ENCODE measurements at places on chromosomes 7 and 10.

DNA sequence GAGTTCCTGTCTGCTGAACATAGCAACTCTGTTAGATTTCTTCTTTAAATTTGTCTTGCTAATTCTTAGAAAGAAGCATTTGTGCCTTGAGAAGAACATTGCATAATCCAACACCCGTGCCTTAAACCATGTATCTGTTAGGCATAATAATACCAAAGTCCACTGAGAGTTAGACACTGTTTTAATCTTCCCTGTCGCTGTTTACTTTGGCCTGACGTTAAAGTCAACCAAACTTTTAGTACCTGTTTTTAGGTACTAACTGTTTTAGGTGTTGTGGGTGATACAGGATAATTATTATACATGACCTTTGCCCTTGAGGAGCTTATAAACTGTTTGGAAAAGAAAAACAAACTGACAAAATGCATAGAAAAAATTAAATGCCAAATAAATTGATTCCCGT lies 43.6 kb downstream of the KLHDC10 start:
- no peak for DNase-seq

DNA sequence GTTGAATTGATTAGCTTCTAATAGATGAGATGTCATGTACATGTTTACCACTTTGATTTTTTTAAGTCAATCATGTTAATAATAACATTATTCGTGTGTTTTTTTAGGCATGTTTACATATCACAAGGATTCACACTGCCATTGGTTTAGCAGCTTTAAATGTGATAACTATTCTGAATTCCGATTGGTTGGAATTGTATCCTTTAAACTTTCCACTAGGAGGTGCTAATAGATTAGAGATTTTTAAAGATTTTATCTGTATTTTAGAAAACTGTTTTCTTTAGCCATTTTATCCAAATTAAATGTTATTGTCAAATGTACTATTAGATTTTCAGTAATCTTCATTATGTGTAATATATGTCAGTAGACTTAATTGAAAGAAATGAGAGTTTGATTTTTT lies 83.2 kb downstream of the HECTD2 start:
- DNase-seq: no peak

- DNase-seq: no peak
Observed at GRCh38 chr7:151261529-151261928, 13.0 kb upstream of the SMARCD3 start.

DNA sequence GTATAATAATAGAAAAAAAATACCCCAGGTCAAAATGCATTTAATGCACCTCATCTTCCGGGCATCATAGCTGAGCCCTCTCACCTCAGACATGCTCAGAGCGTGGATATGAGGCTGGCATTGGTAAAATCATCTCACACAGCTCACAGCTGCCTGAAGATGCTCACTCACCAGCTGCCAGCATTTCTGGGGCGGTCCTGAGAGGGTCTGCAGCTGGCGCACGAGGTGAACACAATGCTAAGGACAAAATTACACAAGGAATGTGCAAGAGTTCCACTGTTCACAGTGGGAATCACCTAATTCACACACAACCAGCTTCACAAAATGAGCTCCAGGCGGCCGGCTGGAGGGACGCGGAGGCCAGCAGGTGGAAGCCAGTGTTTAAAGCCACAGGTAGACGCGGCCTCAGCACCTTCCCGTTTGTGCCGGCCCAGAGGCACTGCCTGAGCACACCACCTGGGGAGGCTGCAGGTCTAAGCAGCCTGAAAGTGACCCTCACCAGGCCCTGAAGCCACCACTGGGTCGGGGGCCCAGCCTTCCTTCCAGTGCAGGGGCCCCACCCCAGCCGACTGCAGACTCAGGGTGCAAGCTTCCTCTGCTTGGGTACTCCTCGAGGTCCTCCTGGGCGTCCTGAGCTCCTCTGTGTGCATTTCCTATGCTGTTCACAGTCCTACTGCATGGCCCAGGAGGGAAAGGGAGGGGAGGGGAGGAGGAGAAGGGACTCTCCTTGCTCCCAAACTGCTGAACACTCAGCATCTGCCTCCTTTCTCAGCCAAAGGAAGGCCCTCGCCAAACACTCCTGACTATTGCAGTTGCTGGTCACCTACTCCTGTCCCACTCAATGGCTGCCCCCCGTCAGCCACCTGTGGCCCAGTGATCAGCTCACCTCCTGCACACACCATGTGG lies 61.2 kb upstream of the FAM20C start:
- no peak for DNase-seq

DNA sequence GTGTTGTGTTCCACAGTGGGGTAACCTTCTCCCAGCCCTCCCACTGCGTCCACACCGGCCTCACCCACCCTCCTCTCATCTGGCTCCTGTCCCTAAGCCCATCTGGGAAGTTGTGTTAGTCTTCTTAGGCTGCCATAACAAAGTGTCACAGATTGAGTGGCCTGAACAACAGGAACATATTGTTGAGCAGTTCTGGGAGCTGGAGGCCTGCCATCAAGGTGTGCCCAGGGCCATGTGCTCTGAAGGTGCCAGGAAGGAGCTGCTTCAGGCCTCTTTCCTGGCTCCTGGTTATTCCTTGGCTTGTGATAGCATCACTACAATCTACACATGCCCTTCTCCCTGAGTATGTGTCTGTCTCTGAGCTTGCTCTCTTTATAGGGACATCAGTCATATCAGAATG lies 327.6 kb upstream of the COBL start:
- no peak for DNase-seq

DNA sequence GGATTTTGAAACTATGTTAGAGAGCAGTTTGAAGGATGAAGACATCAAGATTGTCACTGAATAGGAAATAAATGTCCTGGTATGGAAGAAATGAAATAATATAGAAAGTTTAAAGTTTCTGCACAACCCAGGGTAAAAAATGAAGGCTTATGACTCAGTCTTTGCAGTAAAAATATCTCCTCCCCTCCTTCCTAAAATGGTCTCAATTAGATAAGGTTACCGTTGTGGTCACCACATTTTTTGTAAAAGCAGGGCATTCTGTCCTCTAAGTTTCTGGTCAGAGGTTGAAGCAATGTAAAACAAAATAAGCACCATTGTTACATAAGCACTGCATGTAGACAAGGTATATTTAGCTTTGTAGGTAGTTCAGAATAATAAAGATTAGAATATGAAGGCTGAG lies 403.5 kb downstream of the SUGCT start:
- DNase-seq: no peak

DNA sequence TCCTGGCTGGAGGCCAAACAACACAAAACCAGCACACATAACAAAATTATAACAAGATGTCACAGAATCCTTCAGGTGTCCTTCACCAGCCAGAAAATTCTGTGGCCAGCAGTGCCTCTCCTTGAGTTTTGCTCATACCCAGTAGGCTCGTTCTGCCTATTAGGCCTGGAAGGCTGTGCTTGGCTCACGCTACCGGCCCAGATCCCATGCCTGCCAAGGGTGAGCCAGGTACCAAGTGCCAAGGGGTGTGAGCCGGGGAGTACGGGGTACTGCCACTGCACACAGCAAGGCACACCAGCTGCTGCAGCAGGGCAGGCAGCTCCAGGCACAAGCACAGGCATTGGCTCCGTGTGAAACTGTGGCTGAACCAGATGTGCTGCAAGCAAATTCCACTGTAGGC lies 1562.0 kb downstream of the REEP3 start:
- no peak for DNase-seq

All from CD4-positive, alpha-beta T cell treated with Interleukin-4 for 4 hours (primary cell).